NCI-H2081 (cell line): ENCODE measurements at places on chromosomes 1 and 21.
A peak's percentile ranks its signal among the peaks of the same experiment; 100 is the strongest.

DNA sequence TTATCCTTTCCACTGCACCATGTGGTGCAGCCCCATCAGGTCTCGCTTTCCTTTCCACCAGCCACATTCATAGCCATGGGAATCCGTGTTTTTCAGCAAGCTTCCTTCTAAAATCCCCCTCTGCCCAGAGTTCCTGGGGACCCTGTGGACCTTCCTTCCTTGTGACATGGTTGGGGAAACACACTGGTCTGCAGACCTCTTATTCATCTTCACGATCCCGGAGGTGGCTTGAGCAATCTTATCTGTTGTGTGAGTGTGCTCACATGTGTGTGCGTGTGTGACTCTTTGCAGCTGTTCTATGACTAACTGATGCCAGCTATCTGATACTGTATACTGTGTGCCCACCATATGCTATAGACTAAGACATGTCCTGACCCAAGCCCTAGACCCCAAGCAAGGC lies 15.6 kb upstream of the IL10 start:
- DNase-seq: no peak

- no peak for DNase-seq
Measured at GRCh38 chr1:61395146-61395800, 312.9 kb downstream of the NFIA start.

- DNase-seq: no peak
Measured at GRCh38 chr1:92323473-92324453, 24.9 kb downstream of the RPAP2 start.

GRCh38 chr21:44255511-44255981 lies 6.2 kb downstream of the DNMT3L start:
- DNase-seq: no peak

DNA sequence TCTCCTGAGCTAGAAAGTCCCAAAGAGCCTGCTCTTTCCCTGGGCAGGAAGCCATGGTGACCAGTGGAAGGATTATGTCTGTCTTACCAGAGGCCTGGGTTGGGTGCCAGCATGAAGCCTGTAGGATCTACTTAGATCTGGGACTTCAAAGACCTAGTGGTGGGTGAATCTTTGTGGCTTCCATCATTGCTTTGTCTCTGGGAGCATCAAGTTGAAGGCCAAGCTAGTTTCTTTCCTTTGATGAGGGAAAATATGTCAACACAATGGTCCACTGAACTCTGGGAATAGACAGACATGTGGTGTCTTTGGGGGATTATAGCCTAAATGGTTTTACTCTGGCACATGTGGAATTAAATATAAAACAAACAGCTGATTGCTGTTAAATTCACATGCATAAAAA lies 100.5 kb upstream of the HOOK1 start:
- no peak for DNase-seq

GRCh38 chr1:39954870-39955546 lies at the start of gene MFSD2A:
Gene MFSD2A (plus strand): TSS chr1:39955145. CDS start chr1:39955293, 148 bp downstream.
- peak; percentile 94 for DNase-seq

DNA sequence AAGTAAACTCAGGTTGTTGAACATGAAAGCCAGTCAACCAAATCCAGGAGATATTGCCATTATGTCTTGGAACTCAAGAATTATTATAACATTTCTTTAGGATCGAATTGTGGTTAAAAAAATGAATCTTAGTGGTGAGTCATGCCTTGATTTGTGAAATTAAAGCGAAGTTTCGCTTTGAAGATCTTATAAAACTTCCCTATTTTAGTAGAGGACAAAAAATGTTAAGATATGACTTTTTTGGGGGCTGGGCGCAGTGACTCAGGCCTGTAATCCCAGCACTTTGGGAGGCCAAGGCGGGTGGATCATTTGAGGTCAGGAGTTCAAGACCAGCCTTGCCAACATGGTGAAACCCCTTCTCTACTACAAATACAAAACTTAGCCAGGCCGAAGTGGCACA lies 39.5 kb upstream of the PTBP2 start:
- no peak for DNase-seq

DNA sequence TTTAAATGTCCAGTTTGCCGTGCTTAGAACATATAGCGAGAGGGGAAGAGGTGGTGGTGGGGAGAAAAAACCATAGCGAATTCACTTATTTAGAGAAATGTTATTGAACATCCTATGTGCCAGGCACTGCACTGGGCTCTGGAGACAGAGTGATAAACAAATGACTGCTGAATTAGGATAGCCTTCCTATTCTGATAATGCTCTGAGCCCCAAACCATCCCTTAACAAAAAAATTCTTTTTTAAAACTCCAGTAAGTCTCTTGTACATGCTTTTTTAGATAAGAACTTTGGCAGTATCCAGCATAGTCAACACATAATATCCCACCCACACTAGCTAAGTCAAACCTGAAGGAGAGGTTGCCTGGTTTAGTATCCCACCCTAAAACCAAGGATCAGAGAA lies 8.5 kb downstream of the SZT2 start:
- DNase-seq: no peak
